ENCODE measurements at places on chromosomes 5 and 9.

- H3K36me3 ChIP-seq: no peaks in the 10 kb centered on the region
- H3K4me3 ChIP-seq: no peak overlapping the region
- H3K27ac ChIP-seq: no peak overlapping the region
Observed at GRCh38 chr9:134503301-134504105, 138.1 kb upstream of the COL5A1 start.

GRCh38 chr9:14308853-14309145 lies 5.1 kb downstream of the NFIB start:
- peak overlapping the region; percentile 95 for H3K4me3 ChIP-seq
- DNase-seq: no peak
- H3K36me3 ChIP-seq: peaks cover 7% of the 10 kb centered on the region
- H3K27me3 ChIP-seq: no peaks in the 10 kb centered on the region
- peak overlapping the region; percentile 13 for H3K27ac ChIP-seq

- H3K4me1 ChIP-seq: no peaks in the 10 kb centered on the region
- no peaks in the 10 kb centered on the region for H3K27me3 ChIP-seq
- H3K36me3 ChIP-seq: no peaks in the 10 kb centered on the region
- H3K4me3 ChIP-seq: no peak overlapping the region
- no peak for DNase-seq
Observed at GRCh38 chr5:133669472-133669871, 57.1 kb upstream of the FSTL4 start.

GRCh38 chr5:159909126-159909525 lies 7.2 kb upstream of the ADRA1B start:
- DNase-seq: peak; percentile 55
- H3K4me1 ChIP-seq: peaks cover 52% of the 10 kb centered on the region
- H3K27me3 ChIP-seq: no peaks in the 10 kb centered on the region
- no peak overlapping the region for H3K27ac ChIP-seq

DNA sequence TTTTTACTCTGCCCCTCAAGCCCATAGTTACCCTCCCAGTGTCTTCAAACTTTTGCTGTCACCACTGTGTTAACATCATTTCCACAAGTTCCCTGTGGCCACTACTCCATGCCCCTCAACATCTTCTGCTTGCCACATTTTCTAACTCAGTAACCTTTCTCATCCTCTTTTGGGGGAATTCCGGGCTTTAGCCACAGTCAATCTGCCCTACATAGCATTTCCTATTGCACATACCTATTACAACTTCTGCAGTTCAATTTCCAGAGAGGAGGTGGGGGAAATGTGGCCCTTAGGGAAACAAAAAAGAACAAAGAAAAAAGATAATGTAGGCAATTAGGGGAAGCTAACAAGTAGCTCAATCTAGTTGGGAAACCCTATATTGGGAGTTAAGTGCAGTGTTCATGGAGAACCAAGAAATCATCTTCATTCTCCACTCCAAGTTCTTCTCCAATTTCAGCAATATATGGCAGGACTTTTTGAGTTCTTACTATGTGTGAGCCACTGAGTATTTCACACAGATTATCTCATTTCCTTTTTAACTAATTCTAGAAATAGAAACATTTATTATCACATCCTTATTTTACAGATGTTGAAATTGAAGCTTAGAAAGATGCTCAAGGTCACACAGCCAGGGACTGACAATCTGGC lies 40.2 kb upstream of the LPAR1 start:
- H3K4me1 ChIP-seq: no peaks in the 10 kb centered on the region
- H3K27ac ChIP-seq: no peak overlapping the region
- H3K4me3 ChIP-seq: no peak overlapping the region
- H3K27me3 ChIP-seq: no peaks in the 10 kb centered on the region
- H3K36me3 ChIP-seq: no peaks in the 10 kb centered on the region

DNA sequence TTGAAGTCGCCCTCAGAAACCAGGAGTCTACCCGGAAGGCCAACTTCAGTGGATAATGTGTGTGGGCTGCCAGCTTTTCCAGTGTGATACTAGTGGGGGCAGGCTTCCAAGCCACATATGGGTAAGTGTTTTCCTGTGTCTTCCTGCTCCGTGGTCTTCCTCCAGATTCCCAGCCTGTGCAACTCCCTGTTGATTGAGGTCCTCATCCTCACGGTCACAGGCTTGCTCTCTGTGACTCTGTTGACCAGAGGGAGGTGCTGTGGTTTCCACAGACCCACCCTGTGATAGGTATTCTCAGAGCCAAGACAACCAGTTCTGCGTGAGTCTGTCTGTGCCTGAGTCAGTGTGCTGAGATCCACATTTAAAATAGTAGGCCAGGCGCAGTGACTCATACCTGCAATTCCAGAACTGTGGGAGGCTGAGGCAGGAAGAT lies 388.0 kb upstream of the IRX2 start:
- no peaks in the 10 kb centered on the region for H3K27me3 ChIP-seq
- DNase-seq: no peak
- H3K4me1 ChIP-seq: no peaks in the 10 kb centered on the region
- H3K27ac ChIP-seq: no peak overlapping the region
- H3K36me3 ChIP-seq: no peaks in the 10 kb centered on the region
- no peak overlapping the region for H3K4me3 ChIP-seq

- no peak overlapping the region for H3K4me3 ChIP-seq
- DNase-seq: no peak
- no peaks in the 10 kb centered on the region for H3K27me3 ChIP-seq
- H3K27ac ChIP-seq: no peak overlapping the region
Observed at GRCh38 chr5:949815-950560, 57.3 kb downstream of the TRIP13 start.

- H3K36me3 ChIP-seq: no peaks in the 10 kb centered on the region
- H3K4me3 ChIP-seq: no peak overlapping the region
- H3K27ac ChIP-seq: no peak overlapping the region
- H3K27me3 ChIP-seq: no peaks in the 10 kb centered on the region
Observed at GRCh38 chr5:96517295-96517694, 84.2 kb upstream of the PCSK1 start.

- DNase-seq: no peak
- no peaks in the 10 kb centered on the region for H3K36me3 ChIP-seq
- peak overlapping the region; percentile 90 for H3K27ac ChIP-seq
- H3K27me3 ChIP-seq: no peaks in the 10 kb centered on the region
- peaks cover 30% of the 10 kb centered on the region for H3K4me1 ChIP-seq
Observed at GRCh38 chr5:81854915-81855314, 104.0 kb upstream of the SSBP2 start.

- H3K27me3 ChIP-seq: no peaks in the 10 kb centered on the region
- H3K4me1 ChIP-seq: peaks cover 26% of the 10 kb centered on the region
- H3K27ac ChIP-seq: peak overlapping the region; percentile 26
- H3K36me3 ChIP-seq: no peaks in the 10 kb centered on the region
- DNase-seq: no peak
Observed at GRCh38 chr5:71810471-71811195, 91.6 kb downstream of the CARTPT start.

GRCh38 chr9:1952001-1952400 lies 63.1 kb upstream of the SMARCA2 start:
- no peaks in the 10 kb centered on the region for H3K36me3 ChIP-seq
- no peak overlapping the region for H3K4me3 ChIP-seq
- no peaks in the 10 kb centered on the region for H3K27me3 ChIP-seq

GRCh38 chr9:90915693-90916092 lies 114.1 kb downstream of the SYK start:
- no peak for DNase-seq
- no peaks in the 10 kb centered on the region for H3K36me3 ChIP-seq
- H3K4me1 ChIP-seq: no peaks in the 10 kb centered on the region
- H3K27ac ChIP-seq: peak overlapping the region; percentile 15

- H3K4me1 ChIP-seq: no peaks in the 10 kb centered on the region
- no peak overlapping the region for H3K27ac ChIP-seq
- no peak for DNase-seq
- H3K4me3 ChIP-seq: no peak overlapping the region
Observed at GRCh38 chr9:127104581-127105311, 17.7 kb downstream of the ANGPTL2 start.

DNA sequence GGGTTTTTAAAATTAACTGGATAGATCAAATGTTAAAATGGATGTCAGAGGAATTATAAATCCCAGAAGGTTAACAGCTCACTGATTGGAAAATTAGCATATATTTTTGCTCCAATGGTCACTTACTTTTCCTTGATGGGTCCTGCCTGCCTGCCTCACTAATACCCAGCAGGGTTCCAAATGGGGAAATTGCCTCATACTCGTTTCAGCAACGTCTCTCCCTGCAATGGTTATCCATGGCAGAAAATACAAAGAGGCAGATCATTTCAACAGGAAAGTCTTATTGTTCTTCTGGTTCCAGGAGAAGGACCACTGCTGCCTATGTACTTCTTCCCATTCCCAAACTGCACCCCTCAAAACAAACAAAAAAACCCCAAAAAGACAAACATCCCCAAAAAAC lies 71.3 kb downstream of the ERP44 start:
- no peak overlapping the region for H3K4me3 ChIP-seq
- no peaks in the 10 kb centered on the region for H3K4me1 ChIP-seq
- DNase-seq: no peak
- no peaks in the 10 kb centered on the region for H3K27me3 ChIP-seq
- H3K27ac ChIP-seq: no peak overlapping the region

GRCh38 chr5:36701085-36701698 lies 94.8 kb downstream of the SLC1A3 start:
- no peaks in the 10 kb centered on the region for H3K27me3 ChIP-seq
- no peak for DNase-seq
- no peak overlapping the region for H3K4me3 ChIP-seq

GRCh38 chr9:18759827-18760226 lies 273.2 kb downstream of the SAXO1 start:
- H3K4me3 ChIP-seq: no peak overlapping the region
- H3K27ac ChIP-seq: no peak overlapping the region
- H3K4me1 ChIP-seq: no peaks in the 10 kb centered on the region
- no peaks in the 10 kb centered on the region for H3K27me3 ChIP-seq
- DNase-seq: no peak

GRCh38 chr5:139648205-139649081 lies at the start of gene CXXC5:
CXXC5 (plus strand) TSS chr5:139648349; CDS start chr5:139680524, 32,175 bp downstream.
- H3K36me3 ChIP-seq: no peaks in the 10 kb centered on the region
- peak within 1 kb of the TSS; percentile 76 for H3K4me3 ChIP-seq
- H3K27ac ChIP-seq: peak within 1 kb of the TSS; percentile 96

GRCh38 chr9:75500479-75500878 lies 390.0 kb upstream of the PCSK5 start:
- no peak for DNase-seq
- no peaks in the 10 kb centered on the region for H3K4me1 ChIP-seq
- no peak overlapping the region for H3K27ac ChIP-seq
- H3K36me3 ChIP-seq: no peaks in the 10 kb centered on the region

DNA sequence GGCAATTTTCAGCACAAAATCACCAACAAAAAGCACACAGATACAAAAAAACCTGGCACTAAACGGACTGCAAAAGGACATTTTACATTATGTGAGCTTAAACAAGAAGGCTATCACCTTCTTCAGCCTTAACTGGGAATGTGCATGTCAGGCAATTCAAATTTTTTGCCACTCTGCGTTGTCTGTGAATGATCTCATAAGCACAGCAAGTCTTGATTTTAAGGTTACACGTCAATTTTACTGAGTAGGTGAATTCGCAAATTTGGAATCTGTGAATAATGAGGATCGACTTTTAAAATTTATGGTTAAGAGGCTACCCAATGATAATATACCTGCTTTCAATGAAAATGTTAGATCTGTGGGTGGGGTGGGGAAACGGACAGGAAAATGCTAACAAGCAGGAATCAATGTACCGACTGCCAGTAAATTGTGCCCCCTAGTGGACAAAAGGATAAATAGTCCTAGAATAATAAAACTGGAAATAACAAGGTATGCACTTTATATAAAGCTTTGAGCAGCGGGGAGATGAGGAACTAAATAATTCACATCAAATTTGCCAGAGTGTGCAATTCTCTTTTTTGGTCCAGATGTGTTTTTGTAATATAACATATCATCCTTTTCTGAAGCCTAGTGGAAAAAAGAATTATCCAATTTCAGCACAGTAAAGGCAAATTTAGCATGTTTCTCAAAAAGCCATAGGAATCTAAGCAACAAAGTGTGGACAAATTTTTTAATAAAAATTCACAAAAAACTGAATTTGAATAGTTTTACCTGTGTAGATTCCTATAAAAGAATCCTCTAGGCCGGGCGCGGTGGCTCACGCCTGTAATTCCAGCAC lies 20.5 kb downstream of the EQTN start:
- H3K4me1 ChIP-seq: no peaks in the 10 kb centered on the region
- no peak overlapping the region for H3K4me3 ChIP-seq
- no peak for DNase-seq
- no peaks in the 10 kb centered on the region for H3K36me3 ChIP-seq
- no peak overlapping the region for H3K27ac ChIP-seq

GRCh38 chr9:72807765-72808445 lies 144.9 kb downstream of the ALDH1A1 start:
- no peaks in the 10 kb centered on the region for H3K27me3 ChIP-seq
- no peak overlapping the region for H3K4me3 ChIP-seq
- no peak overlapping the region for H3K27ac ChIP-seq

- no peaks in the 10 kb centered on the region for H3K4me1 ChIP-seq
- no peak overlapping the region for H3K4me3 ChIP-seq
- no peaks in the 10 kb centered on the region for H3K36me3 ChIP-seq
- no peak overlapping the region for H3K27ac ChIP-seq
- no peak for DNase-seq
Observed at GRCh38 chr5:154262342-154262741, 71.8 kb downstream of the GALNT10 start.

DNA sequence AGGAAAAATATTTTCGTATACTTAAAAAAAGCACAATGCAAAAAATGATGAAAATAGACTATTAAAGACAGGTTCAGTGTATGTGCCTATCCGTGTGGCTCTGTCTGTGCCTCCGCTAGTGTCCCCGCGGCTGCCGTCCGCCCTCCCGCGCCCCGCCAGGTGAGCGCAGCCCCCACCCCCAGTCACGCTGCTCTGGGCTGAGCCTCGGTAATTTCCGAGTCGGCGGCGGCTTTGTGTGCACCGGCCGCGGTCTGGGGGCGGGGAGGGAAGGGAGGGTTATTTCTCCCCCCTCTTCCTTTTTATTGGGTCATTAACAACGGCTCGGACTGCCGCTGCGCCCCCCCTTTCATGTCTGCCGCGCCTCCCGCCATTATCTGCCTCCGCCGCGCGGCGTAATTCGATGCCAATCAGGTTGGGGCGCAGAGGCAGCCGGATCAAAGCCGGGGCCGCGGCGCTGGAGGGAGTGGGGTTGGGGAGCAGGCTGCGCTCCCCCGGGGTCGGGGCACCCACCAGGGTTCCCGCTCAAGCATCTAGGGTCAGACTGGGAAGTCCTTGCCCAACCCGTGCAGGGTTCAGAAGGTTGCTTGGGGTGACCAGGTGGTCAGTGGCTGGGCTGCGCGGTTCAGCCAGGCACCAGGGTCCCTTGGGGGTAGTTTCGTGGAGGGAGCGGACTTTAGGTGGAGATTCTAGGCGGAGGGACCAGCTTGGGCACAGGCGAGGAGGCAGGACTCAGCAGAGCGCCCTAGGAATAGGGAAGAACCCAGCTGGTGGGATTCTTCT lies 39.5 kb upstream of the PSD2 start:
- H3K4me1 ChIP-seq: peaks cover 5% of the 10 kb centered on the region
- no peaks in the 10 kb centered on the region for H3K36me3 ChIP-seq
- DNase-seq: no peak
- H3K27ac ChIP-seq: no peak overlapping the region

GRCh38 chr5:178366998-178367735 lies 134.6 kb upstream of the PHYKPL start:
- no peak overlapping the region for H3K27ac ChIP-seq
- DNase-seq: no peak
- H3K27me3 ChIP-seq: no peaks in the 10 kb centered on the region
- no peaks in the 10 kb centered on the region for H3K4me1 ChIP-seq
- no peak overlapping the region for H3K4me3 ChIP-seq
- H3K36me3 ChIP-seq: no peaks in the 10 kb centered on the region

- peaks cover 9% of the 10 kb centered on the region for H3K36me3 ChIP-seq
- no peak for DNase-seq
Observed at GRCh38 chr5:72187388-72188075, 80.3 kb downstream of the MAP1B start.

Measured in ascending aorta (tissue), 2 donors.